ENCODE measurements at places on chromosomes 13 and 19.

DNA sequence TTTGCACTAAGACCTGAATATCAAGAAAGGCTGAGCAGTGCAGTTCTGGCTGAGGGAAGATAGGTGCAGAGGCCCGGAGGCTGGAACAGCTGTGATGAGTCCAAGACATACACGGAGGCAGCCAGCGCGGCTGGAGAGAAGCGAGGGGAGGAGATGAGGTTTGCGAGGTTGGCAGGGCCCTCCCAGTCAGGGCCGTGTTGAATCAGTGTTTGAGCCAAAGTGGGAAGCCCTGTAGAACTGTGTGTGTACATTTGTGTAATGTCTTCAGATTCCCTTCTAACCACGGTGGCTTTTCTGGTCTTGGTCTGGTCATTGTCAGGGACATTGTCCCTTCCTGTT, 34.9 kb downstream of the PAK4 start:
- no peak for DNase-seq

DNA sequence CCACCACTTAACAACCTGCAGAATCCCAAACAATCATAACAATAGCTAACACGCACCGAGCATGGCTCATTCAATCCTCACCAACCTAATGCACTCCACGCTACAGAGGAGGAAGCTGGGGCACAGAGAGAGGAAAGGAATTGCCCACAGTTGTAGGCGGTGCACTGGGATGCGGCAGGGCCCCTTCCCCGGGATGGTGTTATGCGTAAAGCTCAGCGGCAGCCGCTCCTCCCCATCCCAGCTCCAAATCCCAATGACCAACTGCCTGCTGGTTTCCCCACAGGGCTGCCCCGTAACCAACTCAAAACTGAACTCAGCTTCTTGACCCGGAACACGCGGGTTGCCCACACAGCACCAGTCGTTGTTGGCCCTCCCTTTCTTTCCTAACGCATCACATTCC, 42.2 kb downstream of the SERP2 start:
- no peak for DNase-seq

GRCh38 chr13:89755729-89756492, 1591.6 kb upstream of the MIR17HG start:
- DNase-seq, result no peak

GRCh38 chr13:44436589-44437337, 63.1 kb downstream of the SERP2 start:
- peak; percentile 77 for DNase-seq

DNA sequence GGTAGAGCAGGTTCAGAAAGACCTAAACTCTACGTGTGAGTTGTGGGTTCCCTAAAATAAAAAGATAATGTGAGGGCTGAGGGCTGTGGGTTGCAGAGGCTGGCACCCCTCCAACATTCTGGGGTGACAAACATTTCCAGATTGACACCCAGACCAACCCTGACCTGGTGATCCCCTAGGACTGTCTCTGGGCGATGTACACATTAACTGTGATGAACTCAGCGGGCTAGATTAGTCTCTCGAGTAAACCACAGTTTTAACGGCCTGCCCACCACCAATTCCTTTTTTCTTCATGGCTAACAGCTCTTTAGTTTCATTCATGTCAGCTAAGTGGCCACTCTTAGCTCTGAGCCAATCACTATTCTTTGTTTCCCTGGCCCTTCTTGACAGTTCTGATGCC, 24.8 kb downstream of the SIAH3 start:
- no peak for DNase-seq

DNA sequence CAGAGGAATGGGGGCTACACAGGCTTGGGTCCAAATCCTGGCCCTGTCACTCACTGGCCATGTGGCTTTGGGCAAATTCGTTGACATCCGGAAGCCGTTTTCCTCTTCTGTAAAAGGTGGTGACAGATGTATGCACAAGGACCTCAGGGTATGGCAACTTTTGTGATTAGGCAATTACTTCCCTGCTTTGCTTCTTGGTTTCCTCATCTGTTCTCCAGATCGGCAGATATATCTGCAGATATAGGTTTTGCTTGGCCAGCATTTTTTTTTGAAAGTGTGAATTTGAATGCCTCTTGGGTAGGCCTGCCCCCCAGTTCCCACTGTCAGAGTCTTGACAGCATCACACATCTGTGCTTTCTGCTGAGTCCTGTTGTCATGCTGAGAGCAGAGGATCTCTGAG, 17.7 kb downstream of the TMEM272 start:
- DNase-seq, result no peak

- DNase-seq, result no peak
Measured at GRCh38 chr19:21047716-21048115, 27.3 kb downstream of the ZNF430 start.

DNA sequence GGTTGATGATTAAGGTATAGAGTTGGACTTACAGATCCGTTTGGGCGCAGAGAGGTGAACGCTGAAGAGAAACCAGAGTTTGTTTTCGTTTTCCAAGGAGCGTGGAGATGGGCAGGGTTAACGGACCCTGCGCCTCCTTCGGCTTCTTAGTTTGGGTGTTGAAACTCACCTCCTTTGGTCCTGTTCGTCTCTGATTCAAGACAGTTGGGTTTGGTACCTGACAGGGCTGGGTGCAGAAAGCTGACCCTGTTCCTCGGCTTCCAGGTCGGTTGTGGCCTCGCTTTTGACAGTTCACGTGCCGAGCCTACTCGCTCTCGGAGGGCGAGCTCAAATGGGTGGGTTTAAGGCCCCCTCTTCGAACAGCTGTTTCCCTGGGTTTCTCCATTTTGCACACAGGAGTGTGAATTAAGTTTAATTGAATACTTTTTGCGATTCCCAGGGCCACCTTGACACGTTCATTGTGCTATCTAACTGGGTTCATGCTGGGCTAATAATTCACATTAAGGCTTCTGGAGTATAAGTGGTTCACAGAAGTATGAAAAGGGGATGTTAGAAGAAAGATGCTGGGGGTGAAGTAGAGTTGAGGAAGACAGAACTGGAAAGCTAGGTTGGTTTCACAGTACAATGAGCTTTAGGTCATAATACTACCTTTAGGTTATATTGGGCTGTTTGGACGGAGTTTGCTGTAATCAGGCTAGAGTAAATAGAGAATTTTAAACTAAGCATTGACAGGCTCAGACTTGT, 638 bp downstream of the USPL1 start:
- no peak for DNase-seq

DNA sequence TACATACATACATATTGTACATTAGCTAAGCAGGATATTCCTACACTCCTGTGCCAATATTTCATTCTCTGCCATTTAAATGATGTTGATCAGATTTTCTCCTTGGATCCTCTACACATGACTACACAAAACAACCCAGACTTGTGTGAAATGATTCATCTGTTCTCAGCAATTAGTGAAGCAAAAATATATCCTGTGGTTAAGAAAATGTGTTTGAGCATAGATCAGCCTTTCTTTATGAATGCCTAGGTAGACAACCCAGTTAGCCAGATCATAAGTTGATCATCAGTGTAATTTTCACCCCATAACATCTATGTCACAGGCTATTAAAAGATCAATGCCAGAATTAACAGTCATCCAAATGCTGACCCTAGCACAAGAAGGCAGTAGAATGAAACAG, 275.2 kb upstream of the EDNRB start:
- no peak for DNase-seq

GRCh38 chr13:94031609-94032008, 447.9 kb downstream of the DCT start:
- no peak for DNase-seq

GRCh38 chr13:111398715-111399299, 78.4 kb downstream of the TEX29 start:
- DNase-seq, result no peak

DNA sequence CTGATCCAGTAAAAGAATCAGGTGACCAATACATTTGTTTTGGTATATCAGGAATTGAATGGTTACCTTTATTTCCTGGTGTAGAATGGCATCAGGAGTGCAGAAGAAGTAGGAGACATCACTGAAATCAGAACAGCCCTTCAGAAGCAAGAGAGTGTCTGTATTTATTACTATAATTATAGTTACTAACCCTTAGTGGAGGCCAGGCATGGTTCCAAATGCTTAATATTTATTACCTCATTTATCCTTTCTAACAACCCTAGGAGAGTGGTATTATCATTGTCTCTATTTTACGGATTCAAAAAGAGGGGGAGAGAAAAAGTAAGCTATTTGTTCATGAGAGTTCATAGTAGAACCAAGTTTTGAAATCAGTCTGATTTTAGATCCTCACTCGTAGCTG, 1292.9 kb downstream of the PCDH9 start:
- DNase-seq, result no peak

DNA sequence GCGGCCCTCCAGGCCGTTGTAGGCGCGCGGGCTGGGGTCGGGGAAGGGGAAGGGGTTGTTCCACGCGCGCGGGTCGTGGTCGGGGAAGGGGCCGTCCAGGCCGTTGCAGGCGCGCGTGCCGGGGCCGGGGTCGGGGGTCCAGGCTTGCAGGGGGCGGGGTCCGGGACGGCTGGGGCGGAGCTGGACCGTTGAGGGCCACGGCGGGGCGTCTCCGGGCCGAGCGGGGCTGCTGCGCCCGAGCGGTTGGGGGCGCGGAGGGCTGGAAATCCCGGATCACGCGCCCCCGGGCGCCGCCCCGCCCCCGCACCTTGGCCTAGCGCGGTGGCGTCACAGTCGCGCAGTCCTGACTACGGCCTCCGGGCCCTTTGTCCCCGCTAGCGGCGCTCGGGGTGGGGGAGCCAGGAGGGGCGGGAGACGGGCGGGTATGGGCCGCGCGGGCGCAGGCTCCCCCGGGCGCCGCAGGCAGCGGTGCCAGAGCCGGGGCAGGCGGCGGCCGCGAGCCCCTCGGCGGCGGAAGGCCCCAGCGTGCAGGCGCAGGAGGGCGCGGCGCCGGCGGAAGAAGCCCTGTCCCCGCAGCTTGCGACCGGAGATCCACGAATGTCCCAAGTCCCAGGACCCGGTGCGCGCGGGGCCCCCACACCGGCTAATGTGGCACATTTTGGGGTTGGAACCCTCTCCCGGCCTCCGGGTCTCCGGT, 665 bp downstream of the GPX4 start:
- DNase-seq, result peak; percentile 53

- DNase-seq, result no peak
Measured at GRCh38 chr19:15439821-15440641, 9.7 kb downstream of the WIZ start.

- DNase-seq, result no peak
Measured at GRCh38 chr19:14383661-14384555, 2.7 kb downstream of the ADGRE5 start.

GRCh38 chr13:110215606-110216005, 91.4 kb downstream of the COL4A1 start:
- no peak for DNase-seq

GRCh38 chr13:98300956-98301641, 124.0 kb upstream of the RNF113B start:
- no peak for DNase-seq

- no peak for DNase-seq
Measured at GRCh38 chr13:30446126-30446500, 19.6 kb downstream of the HMGB1 start.

DNA sequence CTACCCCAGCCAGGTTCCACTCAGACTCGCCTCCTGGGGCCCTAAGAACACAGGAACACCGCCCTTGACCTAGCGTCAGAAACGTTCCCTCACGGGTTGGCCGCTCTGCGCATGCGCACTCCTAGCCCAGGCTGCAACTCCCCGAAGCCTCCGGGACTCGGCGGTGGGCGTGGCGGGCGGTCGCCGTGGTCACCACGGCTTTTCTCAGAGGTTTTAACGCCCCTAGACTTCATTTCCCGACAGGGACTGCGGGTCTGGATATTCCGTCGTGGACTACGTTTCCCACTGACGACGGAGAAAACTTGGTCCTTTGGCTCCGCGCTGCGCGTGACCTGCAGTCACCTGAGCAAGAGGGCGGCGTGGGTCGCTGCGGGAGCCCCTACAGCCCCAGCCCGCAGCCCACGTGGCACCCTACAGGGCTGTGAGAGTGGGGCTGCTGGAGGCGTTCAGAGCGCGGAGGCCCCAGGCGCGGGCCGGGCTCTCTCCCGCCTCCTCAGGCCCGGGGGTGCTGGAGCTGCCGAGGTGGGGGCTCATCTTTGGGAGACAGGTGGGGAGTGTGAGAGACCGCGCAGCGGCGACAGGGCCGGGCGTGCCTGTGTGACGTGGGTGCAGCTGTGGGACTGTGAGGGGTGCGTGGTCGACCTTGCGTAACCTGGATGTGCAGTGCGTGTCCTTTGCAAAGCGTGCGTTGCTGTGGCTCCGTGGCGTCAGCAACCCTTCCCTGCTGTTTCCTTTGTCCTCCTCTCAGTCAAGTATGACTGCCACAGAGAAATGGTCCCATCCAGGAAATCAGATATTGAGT, 38.0 kb upstream of the ZNF573 start:
- no peak for DNase-seq

DNA sequence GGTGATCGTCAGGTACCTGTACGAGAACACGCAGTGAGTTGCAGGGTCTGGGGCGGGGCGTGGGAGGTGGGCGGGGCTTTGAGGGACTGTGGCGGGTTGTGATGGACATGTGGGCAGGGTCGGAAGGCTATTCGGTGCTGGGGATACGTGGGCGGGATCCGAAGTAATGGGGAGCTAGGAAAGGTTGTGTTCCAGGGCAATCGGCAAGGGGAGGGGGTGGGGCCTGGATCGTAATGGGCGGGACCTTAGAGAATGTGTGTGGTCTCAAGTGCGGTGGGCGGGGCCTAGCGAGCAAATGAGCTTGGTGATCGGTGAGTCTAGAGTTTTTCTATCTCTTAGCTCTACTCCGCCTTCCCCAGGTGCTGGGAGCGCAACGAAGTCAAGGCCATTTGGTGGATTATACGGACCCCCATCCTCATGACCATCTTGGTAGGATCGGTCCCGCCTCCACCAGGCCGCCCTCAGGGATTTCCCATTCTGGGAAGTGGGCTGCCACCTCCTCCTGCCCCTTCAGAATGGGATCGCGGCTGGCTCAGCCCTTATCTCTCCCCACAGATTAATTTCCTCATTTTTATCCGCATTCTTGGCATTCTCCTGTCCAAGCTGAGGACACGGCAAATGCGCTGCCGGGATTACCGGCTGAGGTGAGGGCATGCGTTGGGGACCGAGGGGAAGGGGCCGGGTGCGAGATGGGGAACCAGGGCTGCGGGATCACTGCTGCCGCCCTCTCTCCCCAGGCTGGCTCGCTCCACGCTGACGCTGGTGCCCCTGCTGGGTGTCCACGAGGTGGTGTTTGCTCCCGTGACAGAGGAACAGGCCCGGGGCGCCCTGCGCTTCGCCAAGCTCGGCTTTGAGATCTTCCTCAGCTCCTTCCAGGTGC, 9.6 kb downstream of the GIPR start:
- peak; percentile 84 for DNase-seq

- no peak for DNase-seq
Measured at GRCh38 chr13:94829185-94829836, 117.0 kb upstream of the SOX21 start.

DNA sequence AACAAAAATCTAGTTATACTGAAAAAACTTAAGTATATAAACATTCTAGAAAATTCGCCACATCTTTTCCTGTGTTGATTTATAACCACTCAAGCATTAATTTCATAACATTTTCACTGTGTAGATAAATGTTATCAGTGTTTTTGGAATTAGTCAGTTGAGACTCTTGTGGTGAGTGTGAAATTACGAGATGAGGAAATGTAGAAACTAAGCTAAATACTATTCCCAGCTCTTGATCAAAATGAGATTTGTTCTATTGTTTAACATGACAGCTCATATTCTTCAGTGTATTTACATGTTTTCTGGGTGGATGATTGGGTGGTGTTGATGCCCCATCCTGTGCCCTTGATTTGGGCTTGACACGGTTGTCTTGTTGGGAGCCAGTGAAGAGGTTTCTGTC, 406.8 kb downstream of the DACH1 start:
- no peak for DNase-seq

GRCh38 chr13:71291842-71292146, 575.2 kb downstream of the DACH1 start:
- DNase-seq, result no peak

Measured in NCI-H1436 (cell line).